ENCODE measurements at places on chromosomes 1 and 21.

DNA sequence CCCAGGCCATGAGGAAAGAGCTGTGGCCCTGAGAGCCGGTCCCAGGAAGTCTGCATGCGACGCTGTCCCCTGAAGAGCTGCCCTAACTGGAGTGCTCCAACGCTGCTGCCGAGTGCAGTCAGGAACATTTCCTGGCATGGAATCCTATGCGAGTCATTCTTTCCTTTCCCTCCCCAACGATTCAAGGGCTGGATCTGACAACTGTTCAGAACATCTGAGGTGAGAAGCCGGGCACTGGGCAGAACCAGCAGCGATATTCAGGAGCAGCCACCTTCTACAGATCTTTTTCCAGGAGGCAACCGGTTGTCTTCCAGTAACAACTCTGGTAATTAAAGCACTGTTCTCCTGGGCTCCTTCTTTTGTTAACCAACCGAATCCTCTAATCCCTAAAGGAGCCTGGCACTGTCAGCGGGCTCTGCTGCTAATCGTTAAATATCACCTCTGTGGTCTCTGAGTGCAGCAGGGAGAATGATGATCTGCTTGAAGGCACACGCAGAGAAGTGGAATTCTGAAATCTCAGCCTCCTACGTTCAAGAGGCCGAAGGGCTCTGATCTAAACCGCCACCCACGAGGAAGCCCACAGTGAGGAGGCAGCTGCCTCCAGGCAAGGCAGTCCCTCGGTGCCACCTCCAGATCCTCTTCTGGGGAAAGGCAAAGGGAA, 55.8 kb downstream of the SLC45A1 start:
- DNase-seq: no peak

- peak; percentile 51 for DNase-seq
These were observed 4.0 kb downstream of the WDR26 start for GRCh38 chr1:224430511-224431113.

DNA sequence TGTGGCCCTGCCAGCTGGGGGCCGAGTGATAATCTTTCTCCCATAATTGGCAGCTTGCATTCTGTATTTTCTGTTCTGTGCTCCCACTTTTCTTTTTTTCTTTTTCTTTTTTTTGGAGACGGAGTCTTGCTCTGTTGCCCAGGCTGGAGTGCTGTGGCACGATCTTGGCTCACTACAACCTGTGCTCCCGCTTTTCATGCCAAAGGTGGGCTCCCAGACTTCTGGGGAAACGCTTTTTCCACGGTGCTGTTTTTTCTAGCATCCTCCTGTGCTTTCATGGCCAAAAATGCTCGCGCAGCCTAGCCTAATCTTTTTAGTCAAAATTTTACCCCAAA, 585 bp upstream of the AHCTF1 start:
- no peak for DNase-seq

GRCh38 chr1:20980051-20980450, 192.9 kb upstream of the HP1BP3 start:
- DNase-seq: no peak

GRCh38 chr1:190679454-190679853, 201.8 kb upstream of the BRINP3 start:
- no peak for DNase-seq
